ENCODE measurements at places on chromosomes 2 and 18. TPM values are rescaled to one million over a fixed set of nuclear protein-coding genes. Genes with fewer than 3 reads are reported as not detected.
A peak's percentile ranks its signal among the peaks of the same experiment; 100 is the strongest.

GRCh38 chr2:64853894-64854293 is 135.3 kb upstream of the SLC1A4 start:
- peak overlapping the region; percentile 95 for H3K27ac ChIP-seq
- no peaks in the 10 kb centered on the region for H3K36me3 ChIP-seq
- peaks cover 10% of the 10 kb centered on the region for H3K4me1 ChIP-seq

- peak overlapping the region; percentile 69 for H3K27ac ChIP-seq
- H3K27me3 ChIP-seq, result no peaks in the 10 kb centered on the region
- H3K4me3 ChIP-seq, result no peak overlapping the region
- H3K4me1 ChIP-seq, result no peaks in the 10 kb centered on the region
- DNase-seq, result peak; percentile 5
Measured at GRCh38 chr2:84940088-84940470, 30.9 kb upstream of the KCMF1 start.

DNA sequence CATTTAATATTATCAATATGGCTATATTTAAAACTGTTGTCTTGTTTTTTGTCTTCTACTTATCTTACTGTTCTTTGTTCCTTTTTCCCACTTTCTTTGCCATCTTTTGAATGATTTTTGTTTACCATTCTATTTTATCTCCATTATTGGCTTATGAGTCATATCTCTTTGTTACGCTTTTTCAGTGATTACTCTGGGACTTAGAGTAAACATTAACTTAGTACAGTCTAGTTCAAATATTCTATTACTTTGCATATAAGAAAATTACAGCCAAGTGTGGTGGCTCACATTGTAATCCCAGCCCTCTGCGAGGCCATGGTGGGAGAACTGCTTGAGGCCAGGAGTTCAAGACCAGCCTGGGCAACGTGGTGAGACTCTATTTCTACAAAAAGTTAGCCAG is 26.1 kb downstream of the ADCY3 start:
- no peaks in the 10 kb centered on the region for H3K36me3 ChIP-seq
- no peak overlapping the region for H3K4me3 ChIP-seq
- H3K4me1 ChIP-seq, result no peaks in the 10 kb centered on the region
- no peak for DNase-seq

GRCh38 chr2:173104156-173104555 is 28.5 kb downstream of the MAP3K20 start:
- H3K36me3 ChIP-seq, result no peaks in the 10 kb centered on the region
- H3K4me1 ChIP-seq, result no peaks in the 10 kb centered on the region
- no peaks in the 10 kb centered on the region for H3K27me3 ChIP-seq

DNA sequence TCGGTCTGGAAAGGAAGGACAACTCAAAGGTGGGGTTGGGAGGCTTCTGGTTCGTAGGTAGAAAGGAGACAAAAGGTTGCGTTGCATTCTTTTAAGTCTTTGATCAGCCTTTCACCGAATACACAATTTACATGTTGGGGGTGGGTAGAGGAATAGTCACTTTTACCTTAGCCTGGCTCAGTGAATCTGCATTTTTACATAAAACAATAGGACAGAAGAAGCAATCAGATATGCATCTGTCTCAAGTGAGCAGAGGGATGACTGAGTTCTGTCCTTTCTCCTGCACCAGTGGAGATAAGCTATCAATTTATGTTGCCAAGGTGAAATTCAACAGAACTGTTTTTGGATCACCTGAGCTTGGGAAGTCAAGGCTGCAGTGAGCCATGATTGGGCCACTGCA is 173.7 kb downstream of the ZEB2 start:
- DNase-seq, result no peak
- H3K4me3 ChIP-seq, result no peak overlapping the region
- no peak overlapping the region for H3K27ac ChIP-seq
- no peaks in the 10 kb centered on the region for H3K4me1 ChIP-seq

DNA sequence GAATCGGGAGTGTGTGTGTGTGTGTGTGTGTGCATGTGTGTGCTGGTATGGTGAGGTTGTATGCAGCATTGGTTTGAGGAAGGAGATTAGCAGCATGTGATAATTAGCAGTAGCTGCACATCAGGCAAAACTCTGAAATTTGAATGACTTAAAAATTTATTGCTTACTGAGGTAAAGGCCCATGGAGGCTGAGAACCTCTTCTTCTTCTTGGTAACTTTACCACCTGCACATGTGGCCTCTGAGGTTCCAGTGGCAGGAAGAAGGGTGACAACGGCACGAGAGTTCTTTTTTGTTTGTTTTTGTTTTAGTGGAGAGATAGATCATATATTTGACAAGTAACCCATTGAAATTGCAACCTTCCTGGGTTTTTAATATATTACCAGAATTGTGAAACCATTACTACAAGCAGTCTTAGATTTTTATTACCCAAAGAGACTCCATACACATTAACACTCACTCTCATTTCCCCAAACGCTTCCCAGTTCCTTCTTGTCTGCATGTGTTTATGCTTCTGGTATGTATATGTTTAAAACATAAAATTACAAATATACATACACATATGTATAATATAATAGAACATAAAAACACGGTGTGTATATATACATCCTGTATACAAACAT is 292.1 kb downstream of the PTGR3 start:
- H3K36me3 ChIP-seq, result peaks cover 8% of the 10 kb centered on the region
- no peaks in the 10 kb centered on the region for H3K27me3 ChIP-seq
- no peak for DNase-seq
- H3K4me3 ChIP-seq, result no peak overlapping the region

DNA sequence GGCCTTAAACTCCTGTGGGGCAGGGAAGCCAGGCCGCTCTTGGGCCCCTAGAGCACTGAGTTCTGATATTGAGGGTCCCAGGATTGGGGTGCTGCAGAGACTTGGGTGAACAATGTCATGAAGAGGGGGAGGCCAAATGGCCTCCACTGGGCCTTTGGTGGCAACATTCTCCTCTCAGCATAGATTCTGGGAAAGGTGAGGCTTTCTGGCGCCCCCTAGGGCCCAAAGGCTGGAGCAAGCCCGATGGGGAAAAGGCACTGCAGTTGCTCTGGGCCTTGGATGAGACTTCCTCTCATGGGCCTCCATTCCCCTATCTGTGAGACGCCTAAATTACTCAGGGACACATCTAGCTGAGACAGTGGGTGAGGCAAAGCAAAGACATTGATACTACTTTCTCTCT is 84.8 kb downstream of the ACAA2 start:
- DNase-seq, result no peak
- H3K4me3 ChIP-seq, result no peak overlapping the region
- H3K4me1 ChIP-seq, result peaks cover 18% of the 10 kb centered on the region
- no peak overlapping the region for H3K27ac ChIP-seq
- H3K27me3 ChIP-seq, result no peaks in the 10 kb centered on the region
- no peaks in the 10 kb centered on the region for H3K36me3 ChIP-seq

DNA sequence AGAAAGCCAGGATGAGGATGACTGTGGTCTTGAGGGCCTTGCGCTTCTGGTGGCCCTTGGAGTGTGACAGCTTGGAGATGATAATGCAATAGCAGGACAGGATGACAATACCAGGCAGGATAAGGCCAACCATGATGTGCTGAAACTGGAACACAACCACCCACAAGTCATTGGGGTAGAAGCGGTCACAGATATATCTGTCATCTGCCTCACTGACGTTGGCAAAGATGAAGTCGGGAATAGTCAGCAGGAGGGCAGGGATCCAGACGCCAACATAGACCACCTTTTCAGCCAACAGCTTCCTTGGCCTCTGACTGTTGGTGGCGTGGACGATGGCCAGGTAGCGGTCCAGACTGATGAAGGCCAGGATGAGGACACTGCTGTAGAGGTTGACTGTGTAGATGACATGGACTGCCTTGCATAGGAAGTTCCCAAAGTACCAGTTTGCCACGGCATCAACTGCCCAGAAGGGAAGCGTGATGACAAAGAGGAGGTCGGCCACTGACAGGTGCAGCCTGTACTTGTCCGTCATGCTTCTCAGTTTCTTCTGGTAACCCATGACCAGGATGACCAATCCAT is 2.7 kb downstream of the CXCR4 start:
- no peaks in the 10 kb centered on the region for H3K36me3 ChIP-seq
- no peak overlapping the region for H3K27ac ChIP-seq
- H3K4me1 ChIP-seq, result peaks cover 9% of the 10 kb centered on the region
- H3K4me3 ChIP-seq, result peak overlapping the region; percentile 72
- DNase-seq, result no peak

GRCh38 chr2:128425731-128426620 is 107.3 kb upstream of the HS6ST1 start:
- DNase-seq, result peak; percentile 50
- H3K27ac ChIP-seq, result peak overlapping the region; percentile 19
- no peaks in the 10 kb centered on the region for H3K4me1 ChIP-seq

DNA sequence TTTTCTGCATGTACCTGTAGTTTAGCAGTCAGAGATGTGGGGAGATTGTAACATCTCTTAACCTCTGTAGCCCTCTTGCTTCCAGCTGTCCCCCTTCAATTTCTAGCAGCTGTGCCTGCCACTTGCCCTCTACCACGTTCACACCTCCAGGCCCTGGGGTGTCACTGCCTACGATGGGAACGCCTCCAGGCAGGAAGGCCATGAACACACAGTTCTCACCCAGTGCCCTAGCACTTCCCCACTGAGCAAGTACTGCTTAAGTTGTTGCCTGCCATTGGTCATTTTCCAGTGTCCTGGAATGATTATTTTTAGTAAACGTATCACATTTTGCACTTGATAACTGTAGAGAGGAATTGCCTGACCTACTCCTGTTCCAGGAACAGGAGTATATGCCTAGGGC is 77.1 kb upstream of the B3GNT7 start:
- H3K36me3 ChIP-seq, result no peaks in the 10 kb centered on the region
- no peaks in the 10 kb centered on the region for H3K4me1 ChIP-seq
- no peak for DNase-seq
- H3K27ac ChIP-seq, result no peak overlapping the region
- H3K27me3 ChIP-seq, result no peaks in the 10 kb centered on the region

- peaks cover 4% of the 10 kb centered on the region for H3K27me3 ChIP-seq
- no peak for DNase-seq
- no peaks in the 10 kb centered on the region for H3K36me3 ChIP-seq
- no peak overlapping the region for H3K27ac ChIP-seq
- peaks cover 21% of the 10 kb centered on the region for H3K4me1 ChIP-seq
Measured at GRCh38 chr2:173828189-173829142, 136.7 kb downstream of the SP3 start.

DNA sequence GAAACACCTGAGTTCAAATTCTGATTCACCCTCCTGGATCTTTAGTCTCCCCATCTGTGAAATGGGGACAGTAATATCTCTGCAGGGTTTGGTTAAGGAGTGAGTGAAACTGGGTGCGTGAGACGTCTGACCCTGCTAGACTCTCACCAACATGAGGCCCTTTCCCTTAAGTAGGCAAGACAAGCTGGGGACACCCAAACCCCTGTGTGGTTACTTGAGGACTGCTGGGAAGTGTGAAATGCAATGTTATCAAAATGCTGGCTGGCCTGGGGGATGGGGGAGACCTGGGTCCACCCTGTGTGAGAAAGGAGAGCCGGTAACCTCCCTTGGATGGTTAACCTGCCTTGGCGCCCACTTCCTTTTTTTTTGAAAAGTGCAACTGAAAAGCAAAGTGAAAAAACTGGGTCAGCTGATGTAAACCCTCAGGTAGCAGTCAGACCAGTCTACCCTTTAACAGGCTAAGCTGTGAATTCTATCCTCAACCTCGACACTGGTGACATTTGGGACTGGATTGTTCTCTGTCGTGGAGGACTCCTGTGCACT is 82.3 kb downstream of the INPP5D start:
- no peaks in the 10 kb centered on the region for H3K27me3 ChIP-seq
- peaks cover 7% of the 10 kb centered on the region for H3K4me1 ChIP-seq
- no peak overlapping the region for H3K27ac ChIP-seq
- DNase-seq, result no peak
- H3K36me3 ChIP-seq, result peaks cover 64% of the 10 kb centered on the region

GRCh38 chr2:101546376-101547058 is 71.6 kb upstream of the RFX8 start:
- no peak overlapping the region for H3K4me3 ChIP-seq
- H3K36me3 ChIP-seq, result no peaks in the 10 kb centered on the region
- H3K27me3 ChIP-seq, result no peaks in the 10 kb centered on the region
- no peak for DNase-seq
- no peak overlapping the region for H3K27ac ChIP-seq

GRCh38 chr2:1491751-1492150 is 78.5 kb downstream of the TPO start:
- no peak overlapping the region for H3K4me3 ChIP-seq
- no peaks in the 10 kb centered on the region for H3K36me3 ChIP-seq
- H3K27me3 ChIP-seq, result no peaks in the 10 kb centered on the region
- H3K27ac ChIP-seq, result no peak overlapping the region

DNA sequence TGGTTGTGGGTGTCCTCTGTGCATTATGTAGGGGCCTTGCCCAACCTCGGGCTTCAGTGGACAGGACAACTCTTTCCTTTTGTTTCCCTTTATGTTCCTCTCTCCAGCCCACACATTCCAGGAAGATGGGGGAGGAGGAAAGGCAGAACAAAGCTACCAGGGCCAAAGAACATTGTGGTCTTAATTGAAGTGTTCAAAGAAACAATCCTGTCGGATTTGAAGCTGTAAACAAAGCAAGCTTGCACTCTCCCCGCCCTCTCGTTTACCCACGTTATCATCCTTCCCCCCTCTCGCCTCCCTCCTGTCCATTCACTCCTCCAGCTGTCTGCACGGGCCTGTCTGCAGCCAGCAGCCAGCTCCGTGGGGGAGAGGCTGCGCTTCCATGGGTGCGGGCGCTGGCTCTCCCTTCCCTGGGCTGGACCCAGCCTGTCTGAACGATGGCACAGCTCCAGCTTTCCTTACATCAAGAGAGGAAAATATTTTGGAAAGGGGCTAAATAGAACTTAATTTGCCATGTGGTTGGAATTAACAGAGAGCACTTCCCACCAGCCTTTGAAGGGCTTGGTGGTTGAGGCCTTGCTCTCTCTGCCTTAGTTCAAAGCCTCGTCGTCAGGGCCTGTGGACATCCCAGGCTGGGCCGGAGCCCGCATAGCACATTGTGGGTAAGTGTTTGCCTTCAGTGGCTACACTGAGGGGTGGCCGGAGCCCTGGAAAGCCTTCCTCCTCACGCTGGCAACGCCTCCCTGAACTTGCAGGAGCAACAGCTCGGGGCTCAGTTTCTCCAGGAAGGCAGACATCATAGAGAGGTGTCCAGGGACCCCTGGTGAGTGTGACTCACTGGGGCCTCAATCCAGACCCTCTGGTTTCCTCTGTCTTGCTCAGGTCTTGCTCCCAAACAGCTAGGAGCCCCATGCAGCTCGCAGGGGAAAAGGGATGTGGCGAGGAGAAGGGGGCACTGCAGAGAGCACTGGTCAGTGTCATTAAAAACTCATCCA is 60.6 kb upstream of the HS6ST1 start:
- H3K27me3 ChIP-seq, result no peaks in the 10 kb centered on the region
- DNase-seq, result peak; percentile 62
- H3K36me3 ChIP-seq, result no peaks in the 10 kb centered on the region
- H3K4me1 ChIP-seq, result peaks cover 14% of the 10 kb centered on the region

MYO7B gene
- total RNA-seq, result 0.61 TPM

CKAP2L gene
- 1.9 TPM for total RNA-seq

DSG4 gene
- not detected for total RNA-seq

CIDEA gene
- total RNA-seq, result not detected

ARHGEF33 gene
- 1.2 TPM for total RNA-seq

ZNF385B gene
- total RNA-seq, result 51.3 TPM

CASP10 gene
- 31.5 TPM for total RNA-seq

CCDC74A gene
- total RNA-seq, result 4.4 TPM

VWC2L gene
- total RNA-seq, result not detected

CAVIN2 gene
- 76.9 TPM for total RNA-seq

C2orf72 gene
- 0.67 TPM for total RNA-seq

LOXL3 gene
- total RNA-seq, result 12.2 TPM

PPP1R1C gene
- total RNA-seq, result 11.8 TPM

RNF25 gene
- 19.3 TPM for total RNA-seq

IGFBP2 gene
- total RNA-seq, result 28.2 TPM

All from left lung (tissue), 14 donors.